ENCODE measurements at places on chromosomes 4 and X. TPM values are rescaled to one million over a fixed set of nuclear protein-coding genes. Genes with fewer than 3 reads are reported as not detected.

DNA sequence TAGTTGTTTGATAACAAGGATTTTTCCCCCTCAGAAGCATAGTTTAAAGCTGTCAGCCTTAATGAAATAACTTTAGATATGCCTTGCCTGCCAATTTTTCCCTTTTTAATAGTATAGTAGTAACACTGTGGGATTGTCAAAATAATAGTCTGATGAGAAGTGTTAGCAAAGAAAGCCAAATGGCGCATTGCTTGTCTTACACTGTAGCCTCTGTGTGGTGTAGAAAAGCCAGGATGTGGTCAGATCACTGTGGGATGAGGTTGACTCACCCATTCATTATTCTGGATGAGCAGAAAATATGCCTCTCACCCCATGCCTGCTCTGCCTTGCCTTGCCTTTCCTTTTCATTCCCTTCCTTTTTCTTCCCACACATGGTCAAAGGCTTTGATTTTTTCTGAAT is 257.8 kb upstream of the NRK start:
- no peak for DNase-seq

Gene GLUD2
- 0.89 TPM for total RNA-seq

Gene ADAM29
- not detected for total RNA-seq

Gene FMR1
- total RNA-seq = 40.2 TPM

GRCh38 chr4:5465956-5466355 is 242.4 kb downstream of the EVC2 start:
- DNase-seq = no peak

DNA sequence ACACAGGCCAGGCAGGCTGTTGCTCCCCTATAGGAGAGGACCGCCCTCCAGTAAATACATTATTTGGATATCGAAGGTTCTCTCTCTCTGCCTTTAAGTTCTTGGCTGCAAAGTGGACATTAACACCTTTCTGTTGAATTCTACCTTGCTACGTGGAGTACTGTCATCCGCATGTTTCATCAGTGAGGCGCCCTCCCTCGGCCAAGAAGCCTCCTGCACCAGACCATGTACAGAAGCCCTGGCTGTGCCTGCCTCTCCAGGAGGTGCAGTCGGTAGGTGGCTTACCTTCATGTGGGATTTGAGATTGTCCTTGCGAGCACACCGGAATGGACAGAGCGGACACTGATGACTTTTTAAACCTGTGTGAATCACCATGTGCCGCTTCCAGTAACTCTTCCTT is 46.7 kb downstream of the ZNF827 start:
- no peak for DNase-seq

DNA sequence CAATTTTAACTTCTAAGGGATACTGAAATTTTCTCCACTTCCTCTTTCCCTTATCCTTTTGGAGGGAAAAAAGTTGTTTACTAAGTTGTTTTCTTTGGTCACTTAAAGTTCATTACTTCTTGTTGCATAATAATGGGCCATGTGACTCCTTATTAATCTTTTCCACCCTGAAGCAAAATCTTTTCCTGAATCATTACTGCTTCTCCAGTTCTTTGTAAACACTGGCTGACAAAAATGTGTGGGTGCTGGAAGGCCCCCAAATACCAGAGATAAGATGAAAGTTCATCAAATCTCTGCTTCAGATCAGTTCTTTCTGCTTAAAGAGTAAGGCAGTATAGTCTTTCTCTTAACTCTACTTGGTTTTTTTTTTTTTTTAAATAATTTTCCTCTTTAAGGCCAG is 108.9 kb upstream of the NHS start:
- DNase-seq = no peak

DNA sequence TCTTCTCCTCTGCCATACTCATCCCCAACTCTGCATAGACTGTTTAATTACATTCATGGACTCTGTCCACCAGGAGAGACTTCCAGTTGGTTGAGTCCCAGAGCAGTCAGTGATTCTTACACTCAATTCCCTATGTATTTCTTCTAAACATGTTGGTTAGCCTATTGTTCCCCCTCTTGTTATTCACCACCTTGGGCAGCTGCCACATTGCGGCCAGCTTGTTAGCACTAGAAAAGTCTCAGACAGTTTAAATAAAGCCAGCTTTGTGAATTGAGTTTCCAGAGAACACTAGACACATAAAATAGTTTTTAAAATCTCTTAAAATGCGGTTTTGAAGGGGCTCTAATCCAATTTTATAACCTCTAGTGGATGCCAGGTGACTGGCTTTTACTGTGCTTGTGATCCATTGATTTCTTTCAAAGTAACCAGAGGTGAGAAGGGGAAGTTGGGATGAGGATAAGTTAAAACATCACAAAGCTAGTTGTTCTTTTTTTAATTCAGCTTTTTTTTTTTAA is 827.7 kb downstream of the FSTL5 start:
- no peak for DNase-seq

- no peak for DNase-seq
Observed at GRCh38 chr4:105369988-105370387, 103.9 kb downstream of the PPA2 start.

DNA sequence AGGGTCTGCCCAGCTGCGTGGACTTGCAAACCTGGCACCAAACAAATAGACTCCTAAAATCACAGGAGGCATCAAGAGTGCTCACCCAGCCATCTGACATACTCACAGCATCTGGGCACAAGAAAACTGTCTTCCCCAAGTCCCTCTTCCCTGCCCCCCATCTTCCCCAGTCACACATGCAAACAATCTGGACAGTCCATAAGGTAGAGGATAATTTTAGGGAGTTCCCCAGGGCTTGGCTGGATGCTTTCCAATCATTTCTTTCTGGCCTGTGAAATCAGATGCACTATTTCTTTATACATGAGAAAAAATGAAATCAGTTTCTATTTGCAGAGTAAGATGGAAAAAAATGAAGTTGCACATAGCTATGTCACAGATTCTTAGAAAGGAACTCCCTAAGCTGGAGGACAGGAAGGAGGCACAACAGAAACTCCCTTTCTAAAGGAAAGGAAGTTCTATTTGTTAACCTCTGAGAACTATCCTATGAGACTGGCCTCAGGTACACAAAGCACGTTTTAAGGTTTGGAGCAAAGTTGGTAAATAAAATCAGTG is 342.3 kb downstream of the HNRNPD start:
- no peak for DNase-seq
